Stimulated activated CD8-positive, alpha-beta memory T cell treated with anti-CD3 and anti-CD28 coated beads, Interleukin-7, amount 100 ng/mL, for 1 hour (primary cell): ENCODE measurements at places on chromosomes 3 and 15.

DNA sequence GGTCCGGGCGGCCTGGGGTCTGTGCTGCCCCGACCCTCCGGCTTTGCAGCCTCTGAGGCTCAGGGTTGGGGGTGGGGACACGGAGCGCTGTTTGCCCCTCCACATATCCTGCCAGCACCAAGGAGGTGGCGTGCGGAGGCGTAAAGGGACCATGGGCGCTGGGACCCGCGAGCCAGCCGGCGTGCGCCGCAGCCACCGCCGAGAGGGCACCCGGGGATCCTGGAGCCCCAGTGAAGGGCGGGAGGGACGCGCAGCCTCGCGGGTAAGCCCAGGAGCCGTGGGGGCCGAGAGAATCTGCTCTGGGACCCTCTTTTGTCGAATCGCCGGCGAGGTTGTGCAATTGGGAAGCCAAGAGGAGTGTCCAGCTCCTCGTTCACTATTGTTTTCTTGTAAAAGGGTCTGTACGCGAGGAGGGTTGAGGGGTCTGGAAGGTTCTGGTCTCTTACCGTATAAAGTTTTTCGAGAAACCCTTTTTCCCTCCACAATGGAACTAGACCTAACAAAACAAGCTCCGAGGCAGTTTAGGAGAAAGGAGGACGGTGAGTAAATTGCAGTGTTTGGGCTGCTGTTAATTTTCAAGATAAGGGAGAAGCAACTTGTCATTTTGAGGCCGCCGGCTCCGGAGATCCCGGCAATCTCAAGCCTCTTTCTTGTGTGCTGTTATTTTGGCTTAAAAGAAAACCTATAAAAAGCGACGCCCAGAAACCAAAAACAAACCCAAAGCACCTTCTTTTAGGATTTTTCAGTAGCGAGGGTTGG lies 29.9 kb upstream of the ST3GAL6 start:
- DNase-seq, result no peak

- DNase-seq, result no peak
Observed at GRCh38 chr3:14324224-14324944, 78.0 kb upstream of the SLC6A6 start.

- no peak for DNase-seq
Observed at GRCh38 chr15:80527961-80528360, 123.8 kb downstream of the ARNT2 start.

- DNase-seq, result no peak
Observed at GRCh38 chr3:85726241-85726640, 767.5 kb downstream of the CADM2 start.

DNA sequence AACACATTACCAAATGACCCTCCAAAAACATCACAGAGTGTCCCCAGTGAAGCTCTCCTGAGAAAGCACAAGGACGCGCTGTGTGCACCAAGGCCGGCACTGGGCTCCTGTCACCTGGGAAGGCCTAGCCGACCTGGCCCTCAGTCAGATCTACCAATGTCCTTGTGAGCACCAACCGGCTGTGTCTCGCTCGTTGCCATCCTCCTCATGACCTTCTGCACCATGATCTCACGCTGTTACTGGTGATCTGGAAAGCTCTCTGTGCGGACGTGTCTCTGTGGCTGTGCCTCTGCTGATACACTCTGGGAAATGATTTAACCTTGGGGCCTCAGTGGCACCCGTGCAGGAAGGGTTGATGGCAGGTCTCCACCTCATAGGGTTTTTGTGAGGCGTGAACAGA lies 24.2 kb downstream of the ZXDC start:
- DNase-seq, result no peak

GRCh38 chr3:154307363-154307762 lies 16.9 kb downstream of the DHX36 start:
- no peak for DNase-seq

GRCh38 chr15:34782901-34783300 lies 12.4 kb downstream of the ACTC1 start:
- no peak for DNase-seq

- no peak for DNase-seq
Observed at GRCh38 chr3:168096210-168096652, 507 bp upstream of the GOLIM4 start.

GRCh38 chr3:102676424-102676823 lies 241.6 kb downstream of the ZPLD1 start:
- no peak for DNase-seq

DNA sequence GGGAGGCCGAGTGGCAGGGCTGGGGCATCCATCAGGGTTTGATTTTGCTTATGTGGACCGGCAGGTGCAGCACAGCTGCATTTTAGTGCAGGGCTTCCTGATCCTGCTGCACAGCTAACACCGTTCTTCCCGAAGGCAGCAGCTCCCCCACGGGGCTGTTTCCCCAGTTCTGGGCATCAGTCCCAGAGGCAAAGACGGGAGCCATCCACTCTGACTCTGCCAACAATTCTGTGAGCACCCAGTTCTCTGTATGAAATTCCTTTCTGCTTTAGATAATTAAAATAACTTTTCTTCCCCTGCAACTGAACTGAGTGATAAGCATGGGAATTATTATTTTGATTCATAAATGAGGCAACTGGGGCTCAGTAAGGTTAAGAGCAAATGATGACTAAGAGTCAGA lies 262.9 kb upstream of the ATP10A start:
- DNase-seq, result no peak

- DNase-seq, result no peak
Observed at GRCh38 chr15:65877749-65878148, 8.5 kb downstream of the RAB11A start.

- no peak for DNase-seq
Observed at GRCh38 chr3:186365202-186365974, 3.4 kb upstream of the DGKG start.

- DNase-seq, result no peak
Observed at GRCh38 chr15:27182561-27183110, 211.7 kb downstream of the GABRG3 start.

DNA sequence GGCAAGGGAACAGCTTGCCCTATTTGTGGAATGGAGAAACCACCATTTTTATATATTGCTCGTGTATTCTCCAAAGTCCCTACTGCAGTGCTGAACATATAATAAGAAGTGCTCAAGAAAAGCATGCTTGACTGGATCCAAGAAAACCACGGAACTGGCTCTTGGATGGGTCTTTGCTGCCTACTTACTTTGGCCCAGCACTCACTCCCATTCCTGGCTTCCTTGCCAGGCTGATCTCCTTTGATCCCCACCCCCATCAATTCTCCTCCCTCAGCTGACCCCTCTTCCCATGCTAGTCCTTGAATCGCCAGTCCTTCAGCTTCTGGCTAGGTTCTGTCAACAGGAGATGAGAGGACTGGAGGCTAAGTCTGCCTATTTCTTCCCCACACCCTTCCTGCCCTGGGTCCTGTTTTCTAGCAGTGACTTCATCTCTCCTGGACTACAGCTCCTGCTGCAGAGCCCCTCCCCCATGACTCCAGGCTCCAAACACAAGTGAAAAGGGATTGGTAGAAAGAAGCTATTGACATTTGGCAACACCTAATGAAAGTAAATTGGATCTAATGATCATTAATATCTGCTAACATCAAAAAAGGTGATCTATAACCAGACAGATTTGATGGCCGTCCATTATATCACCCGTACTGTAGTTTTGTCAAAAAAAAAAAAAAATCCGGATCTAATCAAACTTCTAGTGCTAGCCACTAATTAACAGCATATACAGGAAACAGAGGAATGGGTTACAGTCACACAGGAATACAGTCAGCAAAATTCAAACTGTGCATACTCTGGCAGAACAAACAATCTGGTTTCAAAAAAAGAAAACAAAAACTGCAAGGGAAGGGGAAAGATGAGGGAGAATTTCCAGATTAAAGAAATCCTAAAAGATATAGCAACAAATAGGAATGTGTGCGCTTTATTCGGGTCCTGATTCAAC lies 7.8 kb downstream of the FAM240A start:
- DNase-seq, result no peak

GRCh38 chr3:177694316-177694715 lies 497.0 kb upstream of the TBL1XR1 start:
- DNase-seq, result no peak

GRCh38 chr3:66478960-66479359 lies 21.9 kb downstream of the LRIG1 start:
- no peak for DNase-seq

- no peak for DNase-seq
Observed at GRCh38 chr3:141009496-141009895, 41.7 kb upstream of the SPSB4 start.

DNA sequence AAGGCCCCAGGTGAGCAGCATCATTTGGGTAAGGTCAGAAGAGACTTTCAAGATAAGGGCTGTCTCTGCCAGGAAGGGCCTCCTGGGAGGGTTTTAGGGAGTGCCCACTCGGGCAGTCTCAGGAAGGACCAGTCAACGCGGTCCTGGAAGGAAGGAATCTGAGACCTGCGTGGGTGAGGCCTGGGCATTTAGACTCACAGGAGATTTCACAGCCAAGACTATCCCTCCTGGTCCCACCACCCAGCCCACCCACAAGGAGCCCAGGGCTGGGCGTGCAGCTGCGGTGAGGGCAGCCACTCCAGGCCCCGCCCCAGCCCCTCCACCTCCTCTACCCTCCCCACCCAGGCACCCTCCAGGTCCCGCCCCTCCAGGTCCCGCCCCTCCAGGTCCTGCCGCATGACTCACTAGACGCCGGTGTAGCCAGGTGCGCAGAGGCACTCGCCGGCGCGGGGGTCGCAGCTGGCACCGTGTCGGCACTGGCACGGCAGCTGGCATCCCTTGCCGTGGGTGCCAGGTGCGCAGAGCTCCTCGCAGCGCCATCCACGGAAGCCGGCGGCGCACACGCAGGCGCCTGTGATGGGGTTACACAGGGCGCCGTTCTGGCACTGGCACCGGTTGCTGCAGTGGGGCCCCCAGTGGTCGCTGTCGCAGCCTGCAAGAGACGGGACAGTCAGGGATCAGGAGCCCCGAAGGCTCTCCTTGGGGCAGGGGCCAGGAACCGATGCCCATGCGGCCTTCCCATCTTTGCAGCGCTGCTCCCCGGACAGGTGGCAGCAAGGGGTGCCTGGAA lies 112.7 kb downstream of the RAB11A start:
- DNase-seq, result peak; percentile 35

DNA sequence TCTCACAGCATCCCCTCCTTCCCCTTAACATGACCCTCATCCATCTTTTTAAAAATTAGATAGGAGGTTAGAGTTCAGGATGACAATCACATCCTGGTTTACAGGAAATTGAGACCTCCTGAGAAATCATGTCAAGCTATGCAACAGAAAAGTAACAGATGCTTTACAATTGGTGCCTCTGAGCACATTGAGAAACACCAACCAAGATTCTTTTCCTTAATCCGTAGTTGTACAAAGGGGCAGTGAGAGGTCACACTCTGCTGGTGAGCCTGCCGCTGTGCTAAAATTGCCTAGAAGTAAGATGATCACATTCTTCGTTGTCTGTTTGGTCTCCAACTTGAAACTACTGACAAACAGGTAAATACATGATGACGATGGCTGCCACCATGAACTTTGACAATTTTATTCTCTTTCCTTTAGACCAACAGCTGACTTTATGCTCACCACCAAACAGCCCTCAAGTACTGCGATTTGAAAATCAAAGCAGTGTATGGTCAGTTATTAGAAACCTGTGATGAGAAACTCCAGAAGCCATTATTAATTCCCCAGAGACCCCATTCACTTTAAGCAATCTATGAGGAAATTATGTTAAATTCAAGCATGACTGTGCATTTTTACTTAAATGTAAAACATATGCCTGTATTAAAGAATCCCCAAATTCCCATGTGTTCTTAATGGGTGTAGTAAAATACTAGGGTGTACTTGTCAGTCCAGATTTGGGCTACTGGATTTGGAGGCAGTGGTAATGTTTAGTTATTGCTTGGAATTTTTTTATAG lies 210.7 kb upstream of the UBE2E1 start:
- DNase-seq, result no peak

GRCh38 chr15:56484287-56484686 lies 19.4 kb upstream of the MNS1 start:
- no peak for DNase-seq

DNA sequence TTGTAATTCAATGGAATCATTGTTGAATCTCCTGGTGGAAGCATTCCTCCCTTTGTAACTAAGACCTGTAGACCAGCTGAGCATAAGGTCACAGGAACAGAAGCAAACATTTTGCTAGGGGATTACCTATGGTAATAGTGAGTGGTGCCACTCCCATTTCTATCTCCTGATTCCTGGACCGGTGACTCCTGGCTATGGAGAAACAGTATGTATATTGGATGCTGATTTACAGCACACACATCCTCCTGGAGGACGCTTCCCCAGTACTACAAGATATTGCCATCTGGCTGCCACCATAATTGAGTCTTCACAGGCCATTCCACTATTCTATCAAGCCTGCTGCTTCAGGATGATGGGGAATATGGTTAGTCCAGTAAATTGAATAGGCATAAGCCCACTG lies 33.3 kb upstream of the XCR1 start:
- no peak for DNase-seq

DNA sequence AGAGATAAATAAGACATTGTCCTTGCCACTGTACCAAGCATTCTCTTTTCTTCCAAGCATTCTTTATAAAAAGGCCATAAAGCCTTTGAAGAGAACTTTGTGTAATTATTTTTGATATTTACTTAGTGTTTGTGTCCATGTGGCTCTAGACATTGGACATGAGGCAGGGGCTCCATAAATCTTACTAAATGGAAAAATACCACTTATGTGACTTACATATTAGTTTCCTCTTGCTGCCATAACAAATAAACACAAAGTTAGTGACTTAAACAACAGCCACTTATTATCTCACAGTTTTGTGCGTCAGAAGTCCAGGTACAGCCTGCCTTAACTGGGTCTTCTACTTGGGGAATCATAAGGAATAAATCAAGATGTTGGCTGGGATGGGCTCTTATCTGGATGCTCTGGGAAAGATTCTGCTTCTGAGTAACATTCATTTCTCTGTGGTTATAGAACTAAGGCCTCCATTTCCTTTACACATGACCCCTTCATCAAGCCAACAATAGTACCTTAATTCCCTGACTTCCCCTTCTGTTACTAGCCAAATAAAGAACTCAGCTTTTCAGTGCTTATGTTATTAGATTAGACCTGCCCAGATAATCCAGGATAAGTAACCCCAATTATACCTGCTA lies 59.9 kb upstream of the COL8A1 start:
- no peak for DNase-seq

GRCh38 chr15:66625974-66626373 lies 60.2 kb upstream of the LCTL start:
- DNase-seq, result no peak

GRCh38 chr15:63221346-63221745 lies 31.9 kb downstream of the RAB8B start:
- no peak for DNase-seq
